ENCODE measurements at places on chromosomes 16 and 17.

GRCh38 chr17:41264599-41264998 lies 579 bp upstream of the KRTAP9-6 start:
- DNase-seq, result peak; percentile 0

DNA sequence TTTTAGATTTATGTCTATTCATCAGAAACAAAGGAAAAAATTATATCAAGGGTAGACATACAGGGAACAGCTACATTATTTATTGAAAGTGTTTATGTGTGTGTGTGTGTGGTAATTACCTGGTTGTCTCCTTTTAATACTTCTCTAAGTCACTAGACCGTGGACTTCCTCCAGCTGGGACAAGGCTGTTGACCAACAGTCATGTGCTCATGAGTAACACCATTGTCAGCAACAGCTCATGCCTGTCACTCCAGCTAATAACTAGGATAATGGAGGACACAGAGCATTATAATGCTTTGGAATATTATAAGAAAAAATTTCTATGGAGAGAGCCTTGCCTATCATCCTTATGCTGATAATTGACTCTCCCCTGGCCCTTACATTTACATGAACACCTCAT lies 125.3 kb upstream of the SALL1 start:
- DNase-seq, result no peak

- no peak for DNase-seq
Observed at GRCh38 chr17:72481572-72481971, 360.8 kb downstream of the SOX9 start.

- no peak for DNase-seq
Observed at GRCh38 chr17:43034894-43035293, 9.9 kb downstream of the RND2 start.

DNA sequence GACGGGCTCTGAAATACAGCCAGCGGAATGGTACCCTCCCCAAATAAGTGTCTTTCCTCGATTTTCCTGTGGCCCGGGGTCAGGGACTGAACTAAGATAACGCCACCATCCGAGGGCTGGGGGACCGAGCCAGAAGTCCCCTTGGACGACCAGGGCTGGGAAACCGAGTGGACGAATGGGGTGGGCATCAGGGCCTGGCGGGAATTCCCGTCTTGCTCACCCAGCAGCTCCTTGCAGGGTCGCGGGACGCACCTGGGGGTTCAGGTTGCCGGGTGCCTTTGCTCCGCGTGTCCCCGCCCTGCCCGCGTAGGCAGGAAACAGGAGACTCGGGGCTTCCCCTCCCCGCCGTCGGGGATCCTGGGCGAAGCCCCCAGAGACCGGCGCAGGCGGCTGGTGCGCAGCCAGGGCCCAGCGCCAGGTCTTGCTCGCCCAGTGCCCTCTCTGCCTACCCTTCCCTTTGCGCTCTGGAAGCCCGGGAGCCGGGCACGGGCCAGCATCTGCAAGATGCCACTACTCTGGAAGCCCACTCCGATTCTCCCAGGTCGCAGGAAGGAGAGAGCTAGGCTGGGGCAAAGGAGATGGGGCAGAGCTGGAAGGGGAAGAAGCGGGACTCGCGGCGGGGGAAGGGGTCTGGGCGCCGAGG lies 665 bp upstream of the GRIN2C start:
- DNase-seq, result no peak

GRCh38 chr16:86225905-86226371 lies 284.4 kb upstream of the FOXF1 start:
- no peak for DNase-seq

DNA sequence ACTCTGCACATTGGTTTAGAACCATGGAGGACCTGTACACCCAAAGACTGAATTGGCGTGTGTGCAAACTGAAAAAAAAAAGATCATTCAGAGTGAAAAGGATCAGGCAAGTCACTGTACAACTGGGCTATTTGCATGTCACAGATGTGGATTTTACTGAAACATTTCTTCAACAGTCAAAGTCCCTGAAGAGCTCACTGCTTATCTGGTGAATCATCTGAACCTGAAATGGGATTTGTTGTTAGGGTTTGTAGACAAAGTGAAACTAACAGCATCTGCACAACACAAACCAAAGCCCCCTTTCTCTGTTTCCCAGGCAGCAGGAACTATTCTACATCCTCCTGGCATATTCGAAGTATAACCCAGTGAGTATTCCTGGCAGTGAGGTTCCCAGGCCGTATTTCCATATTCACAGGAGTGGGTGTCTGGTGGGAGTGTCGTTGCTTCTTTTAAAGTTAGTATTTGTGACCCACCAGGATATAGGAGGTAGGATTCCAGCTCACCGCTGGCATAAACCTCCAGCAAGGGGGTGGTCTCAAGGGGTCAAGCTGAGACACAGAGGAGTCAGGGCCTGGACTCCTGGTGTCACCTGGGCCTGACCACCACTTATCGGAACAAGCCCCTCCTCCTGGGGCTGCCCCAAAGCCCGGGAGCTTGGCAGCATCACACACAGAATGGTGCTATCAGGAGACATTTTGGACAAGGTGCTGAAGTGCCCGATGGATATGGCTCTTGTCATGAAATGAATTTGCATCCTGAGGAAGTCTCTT lies 80.9 kb downstream of the GOSR1 start:
- DNase-seq, result no peak

GRCh38 chr17:67386965-67387551 lies 10.0 kb downstream of the PITPNC1 start:
- DNase-seq, result peak; percentile 52

DNA sequence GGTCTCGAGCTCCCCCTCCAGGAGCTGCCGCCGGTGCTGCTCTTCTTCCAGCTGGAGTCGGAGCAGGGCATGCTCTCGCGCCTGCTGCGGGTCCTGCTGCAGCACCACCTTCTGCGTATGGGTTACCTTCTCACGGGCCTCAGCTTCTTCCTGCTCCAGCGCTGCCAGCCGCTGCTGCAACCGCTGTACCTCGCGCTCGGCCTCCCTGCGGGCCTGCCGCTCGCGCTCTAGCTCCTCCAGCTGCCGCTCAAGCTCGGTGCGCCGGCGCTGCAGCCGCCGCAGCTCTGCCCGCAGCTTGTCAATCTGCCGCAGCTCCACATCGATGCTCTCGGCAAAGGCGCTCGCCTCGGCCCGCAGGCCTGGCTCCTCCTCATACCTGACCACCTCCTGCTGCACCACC lies 36.9 kb downstream of the UBN1 start:
- DNase-seq, result no peak

GRCh38 chr17:48460052-48460451 lies 30.0 kb upstream of the SKAP1 start:
- DNase-seq, result no peak

- no peak for DNase-seq
Observed at GRCh38 chr16:20707461-20707860, 10.0 kb upstream of the ACSM1 start.

- peak; percentile 57 for DNase-seq
Observed at GRCh38 chr17:17440010-17440843, 36.6 kb upstream of the MED9 start.

GRCh38 chr17:32265192-32265923 lies at the start of gene RHBDL3:
Gene RHBDL3, plus strand, starts transcription at chr17:32265832. Its CDS starts 358 bp downstream, at chr17:32266190.
- DNase-seq, result no peak

DNA sequence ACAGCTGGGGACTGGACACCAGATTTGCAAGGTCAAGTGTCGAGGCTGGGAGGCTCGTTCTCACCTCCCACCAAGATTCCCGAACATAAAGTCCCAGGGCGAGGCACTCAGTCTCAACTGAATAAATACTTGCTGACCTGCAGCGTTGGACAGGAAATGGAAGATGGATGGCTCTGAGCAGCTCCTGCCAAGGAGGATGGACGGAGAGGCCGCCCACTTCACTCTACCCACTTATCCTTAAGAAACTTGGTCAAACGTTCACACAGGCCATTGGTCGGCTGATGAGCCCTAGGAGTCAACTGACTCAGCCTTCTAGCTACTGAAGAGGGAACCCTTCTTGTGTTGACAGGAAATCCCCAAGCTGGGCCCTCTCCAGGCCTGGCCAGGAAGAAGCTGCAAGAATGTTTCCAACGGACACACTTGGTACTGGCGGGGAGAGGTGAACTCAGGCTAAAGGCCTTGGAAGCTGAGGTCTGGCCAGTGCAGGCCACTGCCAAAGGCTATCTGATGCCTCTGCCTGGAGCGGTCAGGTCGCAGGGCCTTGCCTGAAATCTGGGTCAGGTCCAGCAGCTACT lies 50.0 kb downstream of the VAC14 start:
- DNase-seq, result peak; percentile 90

DNA sequence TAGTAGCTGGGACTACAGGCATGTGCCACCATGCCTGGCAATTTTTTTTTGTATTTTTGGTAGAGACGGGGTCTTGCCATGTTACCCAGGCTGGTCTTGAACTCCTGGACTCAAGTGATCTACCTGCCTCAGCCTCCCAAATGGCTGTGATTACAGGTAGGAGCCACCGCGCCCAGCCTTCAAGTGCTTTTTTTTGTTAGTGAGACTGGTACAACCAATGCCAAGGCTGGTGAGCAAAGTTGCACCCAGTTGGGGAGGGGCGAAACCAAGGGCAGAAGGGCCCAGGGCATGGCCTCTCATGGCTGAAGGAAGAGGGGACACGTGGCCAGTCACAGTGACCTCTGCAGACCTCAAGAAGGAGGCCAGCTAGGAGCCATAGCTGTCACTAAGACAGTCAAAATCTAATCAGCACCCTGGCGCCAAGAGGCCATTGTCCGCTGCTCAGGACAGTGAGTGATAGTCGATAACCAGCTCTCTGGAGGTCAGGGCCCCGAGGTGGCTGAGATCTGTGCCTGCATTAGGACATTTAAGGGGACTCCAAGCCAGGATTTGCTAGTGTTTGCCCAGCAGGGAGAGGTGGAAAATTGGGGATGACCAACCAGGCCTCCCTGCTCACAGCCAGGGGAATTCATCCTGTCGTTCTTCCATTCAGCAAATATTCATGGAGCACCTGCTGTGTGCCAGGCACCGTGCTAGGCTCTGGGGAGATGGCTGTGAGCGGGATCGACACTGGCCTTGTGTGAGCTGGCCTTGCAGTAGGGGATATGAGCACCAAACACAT lies 10.2 kb downstream of the IL4R start:
- DNase-seq, result no peak

GRCh38 chr16:12740986-12741610 lies 62.6 kb downstream of the CPPED1 start:
- DNase-seq, result no peak

- no peak for DNase-seq
Observed at GRCh38 chr17:65109990-65110680, 27.0 kb upstream of the RGS9 start.

DNA sequence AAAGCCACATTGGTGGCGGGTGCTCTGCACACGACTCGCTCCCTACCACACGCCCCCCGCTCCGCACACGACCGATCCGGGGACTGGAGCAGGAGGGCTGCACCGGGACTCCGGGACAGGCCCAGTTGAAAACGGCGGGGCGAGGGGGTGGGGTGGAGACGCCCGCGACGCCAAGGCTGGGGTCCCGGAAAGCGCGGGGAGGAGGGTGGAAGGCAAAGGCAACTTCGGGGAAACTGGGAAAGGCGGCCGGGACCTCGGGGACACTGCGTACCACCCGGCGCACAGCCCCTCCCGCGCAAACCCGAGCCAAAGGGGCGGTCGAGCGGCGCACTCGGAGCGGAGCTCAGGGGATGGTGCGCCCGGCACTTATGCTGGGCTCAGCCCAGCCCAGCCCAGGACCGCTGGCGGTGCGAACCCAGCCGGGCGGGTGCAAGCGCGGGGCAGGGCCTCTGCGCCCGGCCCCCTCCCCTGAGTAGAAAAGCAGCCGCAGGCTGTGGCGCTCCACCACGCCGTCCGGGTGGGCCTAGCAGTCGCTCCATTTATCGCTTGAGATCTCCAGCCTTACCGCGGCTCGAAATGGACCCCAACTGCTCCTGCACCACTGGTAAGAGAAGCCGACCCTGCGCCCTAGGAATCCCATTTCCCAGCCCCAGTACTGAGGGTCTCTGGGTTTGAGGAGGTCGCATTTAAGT lies at the start of gene MT1M:
TSS of gene MT1M (plus strand) at position 504 of the 692 bp plus-strand sequence. CDS start at position 577, 73 bp downstream.
- no peak for DNase-seq

GRCh38 chr17:19013806-19014627 lies 9.5 kb upstream of the FAM83G start:
- DNase-seq, result no peak

- DNase-seq, result no peak
Observed at GRCh38 chr17:77606146-77606864, 352.2 kb upstream of the TNRC6C start.

DNA sequence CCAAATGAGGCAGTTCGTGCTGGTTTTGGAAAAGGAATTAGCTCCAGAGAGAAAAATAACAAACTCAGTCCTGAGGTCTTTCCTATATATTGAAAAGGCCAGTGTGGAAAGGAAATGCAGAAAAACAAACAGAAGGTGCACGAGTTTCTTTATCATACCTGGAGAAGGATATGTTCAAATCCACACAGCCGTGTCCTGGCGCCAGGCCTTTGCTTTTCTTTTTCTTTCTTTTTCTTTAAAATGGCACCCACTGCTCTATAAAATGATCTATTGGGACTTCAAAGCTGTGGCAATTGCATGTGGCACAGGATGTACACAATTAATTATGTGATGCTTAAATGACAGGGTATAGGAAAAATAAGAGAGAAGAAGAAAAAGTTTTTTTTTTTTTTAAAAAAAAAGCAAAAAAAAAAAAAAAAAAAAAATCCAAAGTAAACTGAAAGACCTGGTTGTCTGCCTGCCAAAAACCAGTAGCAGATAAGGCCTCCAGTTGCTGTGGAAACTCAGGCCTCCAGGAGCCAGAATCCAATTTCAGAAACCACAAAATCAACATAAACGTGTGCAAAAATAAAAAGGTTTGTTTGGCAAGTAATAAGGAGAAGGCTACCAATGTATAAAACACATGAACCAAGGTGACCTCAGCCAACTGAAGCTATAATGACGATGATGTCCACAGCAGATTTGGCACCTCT lies 957.6 kb upstream of the SOX9 start:
- no peak for DNase-seq

DNA sequence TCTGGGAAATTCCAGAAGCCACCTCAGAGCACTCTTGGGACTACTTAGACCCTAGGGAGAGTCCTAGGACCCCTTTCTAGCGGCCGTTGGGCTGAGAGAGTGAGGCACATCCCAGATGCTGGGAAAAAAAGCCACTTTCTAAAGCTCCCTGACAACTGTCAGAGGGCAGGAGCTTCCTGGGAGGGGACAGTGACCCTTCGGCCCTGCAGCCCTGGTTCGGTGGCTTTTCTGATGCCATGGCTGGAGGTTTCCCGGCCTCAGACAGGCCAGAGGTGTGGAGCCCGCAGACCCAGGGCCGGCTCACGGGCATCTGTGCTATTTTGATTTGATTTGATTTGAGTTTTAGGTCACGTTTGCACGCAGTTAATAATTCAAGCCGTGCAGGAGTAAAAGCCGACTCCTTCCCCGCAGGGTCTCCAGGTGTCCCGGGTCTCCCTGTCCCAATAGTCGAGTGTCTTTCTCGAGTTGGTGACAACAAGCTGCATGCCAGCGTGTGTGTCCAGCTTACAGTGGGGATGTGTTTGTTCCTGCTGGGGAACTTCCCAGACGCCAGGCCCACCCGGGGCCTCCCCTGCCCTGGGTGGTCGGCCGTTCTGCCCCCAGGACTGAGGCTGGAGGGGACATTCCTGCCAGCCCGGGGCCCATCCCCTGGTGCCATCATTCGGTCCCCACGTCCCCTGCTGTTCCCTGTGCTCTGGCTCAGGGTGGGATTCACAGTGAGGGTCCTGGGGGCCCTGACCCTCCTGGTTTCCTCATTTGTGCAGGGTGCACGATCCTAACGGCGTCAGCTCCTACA lies 1.0 kb upstream of the CBFA2T3 start:
- DNase-seq, result no peak
